Fibroblast of skin of abdomen (primary cell): ENCODE measurements at places on chromosomes 12 and 14.

GRCh38 chr12:108587826-108588225, 10.1 kb downstream of the TMEM119 start:
- DNase-seq = no peak

GRCh38 chr12:26979733-26980132, 34.5 kb downstream of the TM7SF3 start:
- no peak for DNase-seq

DNA sequence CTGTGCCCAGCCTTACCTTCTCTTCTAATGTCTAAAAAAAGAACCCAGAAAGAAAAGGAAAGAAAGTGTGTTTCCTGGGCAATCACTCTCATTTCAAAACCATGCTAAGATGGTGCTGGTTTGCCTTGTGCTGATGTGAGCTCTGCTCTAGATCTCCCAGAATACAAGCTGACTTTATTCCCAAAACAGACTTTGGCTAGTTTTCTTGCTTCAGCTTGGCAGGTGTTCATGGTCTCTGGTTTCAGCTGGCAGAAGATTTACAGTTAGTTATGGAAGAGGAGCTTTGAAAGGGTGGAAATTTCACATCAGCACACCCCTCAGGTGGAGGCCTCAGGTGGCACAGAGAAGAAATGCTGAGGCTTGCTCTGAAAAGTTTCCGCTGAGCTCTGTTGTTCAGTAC, 34.4 kb downstream of the PPP1R36 start:
- no peak for DNase-seq

DNA sequence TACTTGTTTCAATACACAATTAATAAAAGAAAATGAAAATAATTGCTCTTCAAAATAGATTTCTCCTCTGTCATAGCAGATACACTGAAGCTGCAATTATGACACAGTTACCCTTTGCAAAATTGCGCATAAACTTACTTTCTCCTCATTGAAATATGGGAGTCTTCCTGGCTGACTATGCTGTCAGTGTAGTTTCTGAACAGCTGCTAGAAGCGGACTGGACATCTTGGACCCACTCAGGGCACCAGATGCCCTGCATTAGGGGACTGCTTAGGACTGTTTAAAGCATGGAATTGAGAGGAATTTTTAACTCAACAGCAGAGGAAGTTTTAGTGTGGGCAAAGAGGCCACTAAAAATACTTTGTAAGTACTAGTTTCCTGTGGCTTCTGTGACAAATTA, 454.9 kb downstream of the ATP23 start:
- DNase-seq = no peak

DNA sequence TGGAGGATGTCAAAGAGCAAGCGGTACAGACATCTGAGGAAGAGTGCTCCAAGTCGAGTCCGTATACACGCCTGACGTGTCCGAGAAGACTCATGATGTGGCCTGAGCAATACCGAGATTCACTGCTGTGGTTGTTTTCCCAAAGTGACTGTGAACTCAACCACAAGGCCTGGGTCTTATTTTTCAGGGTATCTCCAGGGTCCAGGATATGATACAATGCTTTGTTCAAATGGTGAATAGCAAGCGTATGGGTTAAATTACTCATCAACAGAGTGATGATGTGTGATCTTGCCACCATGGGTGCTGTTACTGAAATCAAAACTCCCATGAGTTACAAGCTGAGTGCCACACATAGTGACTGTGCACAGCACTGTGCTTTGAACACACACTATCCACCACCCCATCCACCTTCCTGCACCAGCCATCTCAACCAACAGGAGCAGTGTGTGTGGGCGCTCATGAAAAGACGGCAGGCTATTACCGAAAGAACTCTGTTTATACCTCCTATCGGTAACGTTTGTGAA, 109.6 kb downstream of the BCAT1 start:
- peak; percentile 72 for DNase-seq

- DNase-seq = no peak
Measured at GRCh38 chr14:104431351-104431928, 148.1 kb upstream of the C14orf180 start.

- DNase-seq = no peak
Measured at GRCh38 chr12:99278899-99279298, 368.7 kb upstream of the GARIN6 start.

DNA sequence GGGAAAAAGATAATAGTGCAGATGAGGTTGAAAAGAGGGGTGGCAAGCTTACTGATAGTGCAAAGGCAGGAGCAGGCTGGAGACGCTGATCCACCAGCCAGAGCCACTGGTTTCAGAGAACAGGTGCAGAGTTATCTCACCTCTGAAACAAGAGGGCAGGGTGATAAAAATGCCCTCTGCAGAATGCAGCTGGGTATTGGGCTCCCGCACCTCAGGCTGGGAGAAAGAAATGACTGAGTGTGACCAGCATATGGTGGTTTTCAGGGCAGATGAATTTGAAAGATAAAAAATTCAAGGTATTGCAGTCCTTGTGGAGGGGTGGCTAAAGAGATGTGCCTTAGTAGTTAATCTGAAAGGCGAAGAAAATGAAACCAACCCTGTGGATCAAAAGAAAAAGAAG, 2.9 kb upstream of the TMEM30B start:
- DNase-seq = no peak

GRCh38 chr12:47735649-47736048, 10.4 kb upstream of the ENDOU start:
- DNase-seq = no peak

- DNase-seq = peak; percentile 30
Measured at GRCh38 chr14:21049271-21049673, 7.1 kb downstream of the RNASE7 start.

DNA sequence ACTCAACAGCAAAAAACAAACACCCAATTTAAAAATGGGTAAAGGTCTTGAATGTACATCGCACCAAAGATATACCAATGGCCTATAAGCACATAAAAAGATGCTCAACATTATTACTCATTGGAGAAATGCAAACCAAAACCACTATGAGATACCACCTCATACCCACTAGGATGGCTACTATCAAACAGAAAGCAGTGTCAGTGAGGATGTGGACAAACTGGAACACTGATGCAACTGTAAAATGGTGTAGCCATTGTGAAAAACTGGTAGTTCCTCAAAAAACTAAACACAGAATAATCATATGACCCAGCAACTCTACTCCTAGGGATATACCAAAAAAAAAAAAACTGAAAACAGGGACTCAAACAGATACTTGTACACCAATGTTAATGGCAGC, 49.3 kb downstream of the CDK17 start:
- DNase-seq = no peak

GRCh38 chr14:53325176-53325806, 172.2 kb upstream of the DDHD1 start:
- peak; percentile 9 for DNase-seq

DNA sequence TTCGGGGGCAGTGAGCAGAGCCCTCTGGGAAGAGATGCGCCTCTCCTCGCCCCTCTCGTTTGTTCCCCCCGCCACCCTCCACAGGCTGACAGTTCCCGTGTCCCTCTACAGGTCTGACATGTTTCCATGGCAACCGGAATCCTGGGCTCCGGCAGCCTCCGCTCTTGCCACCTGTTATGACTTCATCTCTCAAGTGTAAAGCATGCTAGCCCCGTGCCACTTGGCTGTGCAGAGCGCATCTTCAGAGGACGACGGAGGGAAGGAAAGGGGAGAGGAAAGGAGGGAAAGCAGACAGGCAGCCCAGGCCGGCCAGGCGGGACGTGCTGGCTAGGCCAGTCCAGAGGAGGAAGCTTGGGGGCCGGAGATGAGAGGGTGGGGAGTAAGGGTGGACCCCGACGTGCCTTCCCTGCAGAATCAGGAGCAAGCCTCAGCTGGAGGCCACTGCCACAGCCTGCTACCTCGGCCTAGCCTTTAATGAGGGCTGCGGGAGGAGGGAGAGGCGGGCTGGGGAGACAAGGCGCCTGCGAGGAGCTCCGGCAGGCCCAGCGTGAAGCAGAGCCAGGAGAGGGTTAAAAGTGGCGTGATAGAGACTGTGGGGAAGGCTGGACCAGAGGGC, 214.3 kb downstream of the DPF3 start:
- DNase-seq = no peak

DNA sequence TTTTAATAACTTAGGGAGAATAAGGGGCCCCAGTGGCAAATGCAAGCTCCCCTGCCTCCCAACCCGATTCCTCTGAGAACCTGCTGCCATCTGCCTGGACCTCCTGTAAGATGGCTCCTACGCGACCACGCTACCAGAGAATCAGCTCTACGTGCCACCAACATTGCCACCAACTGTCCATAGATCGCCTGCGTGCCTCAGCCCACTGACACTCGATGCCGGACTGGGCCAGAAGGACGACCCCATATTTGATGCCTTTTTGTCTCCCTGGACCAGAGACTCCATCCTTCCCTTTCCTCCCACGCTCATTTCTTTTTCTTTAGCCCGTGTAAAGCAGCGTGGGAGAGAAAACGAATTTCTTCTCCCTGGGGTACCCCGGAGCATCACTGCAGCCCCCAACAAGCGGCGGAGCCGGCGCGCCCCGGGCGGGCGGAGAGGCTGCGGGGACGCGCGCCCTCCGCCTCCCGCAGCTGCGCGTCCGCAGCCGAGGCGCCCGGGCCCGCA, 565 bp upstream of the KLHL42 start:
- peak; percentile 17 for DNase-seq

DNA sequence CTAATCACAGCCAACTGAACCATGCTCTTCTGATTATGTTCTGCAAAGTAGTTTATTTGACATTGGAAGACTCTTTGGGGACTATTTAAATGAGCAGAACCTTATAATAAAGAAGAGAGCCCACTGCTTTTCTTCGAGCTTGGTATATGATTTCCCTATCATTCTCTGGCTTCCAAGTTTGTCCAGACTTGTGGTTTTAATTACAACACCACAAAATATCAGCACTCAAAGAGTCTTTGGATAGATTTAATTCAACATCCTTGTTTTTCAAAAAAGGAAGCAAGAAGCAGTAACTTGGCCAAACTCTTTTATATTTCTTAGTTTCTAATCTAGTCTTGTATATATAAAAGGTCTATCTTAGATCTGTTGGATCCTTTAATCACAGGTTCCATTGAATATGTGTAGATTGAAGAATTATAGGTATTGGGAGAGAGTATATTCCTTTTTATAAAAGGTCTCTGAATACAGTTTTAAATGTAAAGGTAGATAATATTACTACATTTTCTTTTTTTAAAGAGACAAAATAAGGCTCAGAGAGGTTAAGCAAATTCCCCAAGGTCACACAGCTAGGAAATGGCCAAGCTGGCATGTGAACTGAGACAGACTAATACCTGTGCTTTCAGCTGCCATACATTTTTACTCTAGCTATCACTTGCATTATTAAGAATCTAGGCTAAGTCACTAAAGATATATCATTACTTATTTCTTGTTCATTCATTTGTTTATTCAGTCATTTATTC, 172.8 kb downstream of the SSPN start:
- DNase-seq = no peak

DNA sequence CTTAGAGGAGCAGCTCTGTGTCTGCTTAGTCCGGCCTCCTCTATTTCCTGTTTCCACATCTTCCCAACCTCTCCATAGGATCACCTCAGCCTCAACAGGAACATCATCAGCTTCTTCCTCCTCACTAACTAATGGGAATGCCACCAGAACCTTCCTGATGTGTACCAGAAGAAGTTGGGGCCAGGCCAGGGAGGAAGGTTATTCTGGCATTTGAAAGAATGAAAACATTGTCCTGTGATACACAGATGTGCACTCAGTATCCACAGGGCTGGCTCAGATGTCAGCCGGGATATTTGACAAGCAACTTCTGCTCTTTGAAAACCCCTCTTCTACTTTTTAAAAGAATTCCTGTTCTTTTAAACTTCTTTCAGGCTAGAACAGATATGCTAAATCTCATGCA, 63.6 kb downstream of the TMEM30B start:
- DNase-seq = no peak

DNA sequence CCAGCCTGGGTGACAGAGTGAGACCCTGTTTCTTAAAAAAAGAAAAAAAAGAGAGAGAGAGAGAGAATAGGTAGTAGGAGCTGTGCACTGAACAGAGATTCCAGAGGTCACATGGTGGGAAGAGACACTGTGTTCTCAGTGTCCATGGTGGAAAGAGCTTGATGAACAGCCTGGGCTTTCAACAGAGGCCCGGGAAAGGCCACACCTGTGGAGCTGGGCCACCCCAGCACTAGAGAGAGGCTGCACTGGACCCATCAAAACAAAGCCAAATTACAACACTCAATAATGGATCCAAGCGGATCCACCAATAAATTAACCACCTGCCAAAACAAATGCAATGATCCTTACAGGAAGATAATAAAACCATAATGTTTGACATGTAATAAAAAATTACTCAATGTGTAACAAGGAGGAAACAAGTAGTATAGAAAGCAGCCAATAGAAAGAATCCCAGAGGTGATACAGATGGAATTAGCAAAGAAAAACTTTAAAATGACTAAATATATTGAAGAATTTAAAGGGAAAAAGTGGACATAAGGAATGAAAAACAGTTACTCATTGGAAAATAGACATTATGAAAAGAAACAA, 44.8 kb upstream of the BCL2L14 start:
- DNase-seq = no peak
